ENCODE measurements at places on chromosomes 2 and 18. TPM values are rescaled to one million over a fixed set of nuclear protein-coding genes. Genes with fewer than 3 reads are reported as not detected.

Gene GPD2
- total RNA-seq = 144 TPM

Gene STARD7
- total RNA-seq = 165 TPM

Gene RHBDD1
- 31.6 TPM for total RNA-seq

Gene PROKR1
- not detected for total RNA-seq

Gene MYL1
- not detected for total RNA-seq

Gene MALL
- total RNA-seq = not detected

DNA sequence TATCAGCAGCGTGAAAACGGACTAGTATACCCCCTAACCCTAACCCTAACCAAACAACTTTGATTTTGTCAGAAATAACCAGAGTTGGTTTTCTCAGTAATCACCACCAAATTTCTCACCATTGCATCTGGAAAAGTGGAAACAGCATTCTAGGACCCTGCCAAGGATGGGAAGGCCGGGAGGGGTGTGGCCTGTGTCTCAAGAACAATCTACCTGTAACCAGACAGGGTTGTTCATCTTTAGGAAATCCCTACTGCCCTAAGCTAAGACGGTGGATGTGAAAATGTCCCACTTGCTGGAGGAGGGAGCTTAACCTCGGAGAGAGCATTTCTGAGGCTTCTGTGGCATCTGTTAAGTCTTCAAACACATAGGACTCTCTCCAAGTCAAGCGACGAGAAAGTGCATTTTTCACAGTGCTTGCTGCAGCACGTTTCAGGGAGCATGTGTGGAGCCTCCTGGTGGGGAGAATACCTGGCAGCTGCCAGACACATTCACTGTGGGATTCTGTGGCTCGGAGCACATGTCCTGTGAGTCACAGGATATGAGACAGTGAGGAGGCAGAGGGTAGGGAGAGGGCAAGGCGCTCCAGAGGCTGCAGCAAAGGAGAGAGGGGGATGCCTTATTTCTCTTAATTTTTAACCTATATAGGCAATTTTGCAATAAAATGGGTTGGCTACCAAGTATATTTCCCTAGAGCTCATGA is 207.5 kb downstream of the SPP2 start:
- peak; percentile 71 for DNase-seq

DNA sequence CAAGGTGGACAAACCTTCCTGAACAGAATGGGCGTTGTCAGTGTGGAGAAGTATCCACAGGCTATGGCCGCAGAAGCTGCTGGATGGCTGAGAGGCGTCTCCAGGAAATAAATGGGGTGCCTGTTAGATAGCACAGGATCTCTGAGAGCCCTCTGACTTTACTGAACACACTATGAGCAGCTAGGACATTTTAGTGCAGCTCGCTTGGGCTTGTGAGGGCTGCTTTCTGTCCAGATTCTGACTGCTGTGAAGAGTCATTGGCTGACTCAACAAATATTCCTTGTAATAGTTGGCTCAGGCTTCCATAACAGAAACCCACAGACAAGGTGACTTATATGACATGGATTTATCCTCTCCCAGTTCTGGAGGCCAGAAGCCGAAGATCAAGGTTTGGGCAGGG is 100.2 kb upstream of the SNTG2 start:
- no peak for DNase-seq

DNA sequence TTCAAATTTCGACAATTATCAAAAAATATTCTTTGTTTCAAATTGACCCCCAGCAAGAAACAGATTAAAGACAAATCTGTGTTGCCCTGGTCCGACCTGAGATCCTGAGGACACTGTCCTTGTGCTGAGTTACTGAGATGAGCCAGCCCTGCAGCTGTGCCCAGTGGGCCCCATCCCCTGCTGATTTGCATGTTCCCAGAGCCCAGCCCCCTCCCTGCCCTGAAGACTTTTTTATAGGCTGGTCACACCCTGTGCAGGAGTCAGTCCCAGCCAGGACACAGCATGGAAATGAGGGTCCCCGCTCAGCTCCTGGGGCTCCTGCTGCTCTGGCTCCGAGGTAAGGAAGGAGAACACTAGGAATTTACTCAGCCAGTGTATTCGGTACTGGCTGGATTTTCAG is 31.4 kb upstream of the ZNG1B start:
- no peak for DNase-seq

DNA sequence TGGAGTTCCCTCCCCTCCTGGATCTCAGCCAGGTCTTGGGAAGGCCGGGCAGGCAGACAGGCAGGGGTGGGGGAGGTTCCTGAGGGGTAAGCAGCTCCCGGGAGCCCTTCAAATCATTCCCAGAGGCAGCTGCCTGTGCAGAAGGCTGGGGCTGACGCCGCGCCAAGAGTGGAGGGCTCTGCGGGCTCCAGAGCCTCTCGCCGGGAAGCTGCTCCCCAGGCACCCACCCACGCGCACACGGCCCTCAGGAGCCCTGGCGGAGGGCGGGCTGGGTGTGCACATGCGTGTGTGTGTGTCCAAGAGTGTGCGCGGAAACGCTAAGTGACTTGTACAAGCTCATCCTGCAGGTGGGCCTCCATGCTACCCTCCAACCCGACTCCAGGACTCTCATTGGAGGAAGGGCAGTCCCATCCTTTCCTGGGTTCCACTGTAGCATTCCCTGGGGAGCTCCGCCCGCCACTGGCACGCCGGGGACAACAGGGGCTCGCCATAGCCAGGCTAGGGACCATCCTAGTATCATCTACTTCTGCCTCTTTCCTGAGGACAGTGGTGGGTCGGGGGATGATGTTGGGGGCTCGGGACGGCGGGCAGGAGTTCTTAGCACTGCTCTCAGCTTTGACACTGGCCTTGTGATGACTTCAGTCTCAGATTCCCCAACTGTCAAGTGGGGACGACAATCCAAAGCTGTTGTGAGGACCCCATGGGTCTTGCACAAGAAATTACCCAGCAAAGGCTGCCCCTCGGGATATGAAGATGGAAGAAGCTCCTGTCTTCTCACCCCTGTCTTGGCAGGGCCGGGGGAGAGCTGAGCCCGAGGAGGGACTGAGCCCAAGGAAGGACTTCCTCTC is 50.3 kb downstream of the INHBB start:
- DNase-seq = peak; percentile 83

- no peak for DNase-seq
Observed at GRCh38 chr2:169393068-169393590, 30.8 kb upstream of the LRP2 start.

GRCh38 chr2:113212245-113213060 is 38.7 kb downstream of the PSD4 start:
- no peak for DNase-seq

- no peak for DNase-seq
Observed at GRCh38 chr2:232926431-232926939, 56.4 kb downstream of the SNORC start.

GRCh38 chr2:1995081-1995480 is 250.8 kb upstream of the PXDN start:
- DNase-seq = no peak

GRCh38 chr2:64675860-64676259 is 22.1 kb upstream of the SERTAD2 start:
- no peak for DNase-seq

GRCh38 chr2:27245626-27246025 is 17.2 kb downstream of the SLC30A3 start:
- DNase-seq = no peak

DNA sequence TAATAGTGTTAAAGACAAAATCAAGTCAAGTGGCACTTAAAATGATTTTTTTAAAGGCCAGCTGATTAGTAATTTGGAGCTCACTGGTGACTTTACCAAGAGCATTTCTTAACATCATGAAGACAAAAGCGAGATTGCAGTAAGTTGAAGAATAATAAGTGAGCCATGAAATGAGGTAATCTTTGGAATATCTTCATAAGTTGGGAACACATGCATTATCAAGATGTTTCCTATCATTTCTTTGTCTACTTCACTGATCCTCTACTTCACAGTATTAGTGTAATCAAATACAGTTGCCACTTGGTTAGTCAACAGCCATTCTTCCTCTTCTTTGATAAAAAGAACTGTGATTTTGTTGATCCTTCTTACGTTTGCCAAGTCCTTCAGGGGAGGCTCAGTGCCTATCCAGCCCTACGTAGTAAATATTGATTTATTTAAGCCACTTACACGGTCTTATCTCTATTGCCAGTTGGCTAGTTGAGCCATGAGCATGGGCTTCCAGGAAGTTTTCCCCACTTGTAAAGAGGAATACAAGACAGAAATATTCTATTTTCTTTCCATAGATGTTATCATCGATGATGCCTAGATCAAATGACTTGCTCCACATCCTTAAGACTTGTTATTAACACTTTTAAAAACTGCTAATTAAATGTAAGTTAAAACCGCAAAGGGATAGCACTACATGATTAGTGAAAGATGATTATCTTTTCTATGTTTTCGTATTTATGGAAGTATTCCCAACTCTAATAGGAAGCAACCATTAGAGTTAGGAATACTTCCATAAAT is 46.1 kb downstream of the YES1 start:
- DNase-seq = no peak

- DNase-seq = no peak
Observed at GRCh38 chr18:59059140-59059539, 80.5 kb upstream of the SEC11C start.

DNA sequence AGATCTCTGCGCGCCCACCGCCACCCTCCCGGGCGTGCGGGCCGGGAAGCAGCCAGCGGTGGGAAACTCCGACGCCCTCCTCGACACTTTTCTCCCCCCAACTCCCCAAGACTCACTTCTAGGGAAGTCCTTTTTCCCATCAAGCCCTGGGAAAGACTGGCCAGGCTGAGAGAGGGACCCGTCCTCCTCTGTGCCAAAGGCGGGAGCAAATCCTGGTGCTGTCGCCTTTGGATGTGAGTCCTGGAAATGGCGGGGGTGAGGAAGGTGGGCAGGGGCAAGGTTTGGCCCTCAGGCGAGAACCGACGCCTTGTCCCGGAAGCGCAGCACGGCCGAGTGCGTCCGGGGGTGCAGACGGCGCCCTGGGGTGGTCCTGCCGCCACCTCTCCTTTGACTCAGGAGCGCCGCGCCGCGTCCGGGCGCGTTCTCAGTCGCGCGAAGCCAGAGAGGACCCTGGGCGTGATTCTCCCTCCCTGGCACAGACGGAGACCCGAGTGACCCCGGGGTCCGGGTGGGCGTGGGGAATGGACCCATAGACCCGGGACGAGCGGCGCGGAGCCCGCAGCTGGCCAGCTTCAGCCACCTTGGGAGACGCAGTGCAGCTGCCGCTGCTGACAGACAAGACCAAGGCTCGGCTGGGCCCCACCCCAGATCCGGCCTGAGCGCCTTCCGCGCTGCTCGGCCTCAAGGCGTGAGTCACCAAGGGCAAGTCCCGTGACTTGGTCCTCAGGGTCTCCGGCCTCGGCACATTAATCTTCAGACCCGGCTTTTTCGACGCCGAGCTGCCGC is 3.5 kb upstream of the LBX2 start:
- DNase-seq = peak; percentile 87
